Amniotic stem cell (primary cell): ENCODE measurements at places on chromosomes 1 and 21.

DNA sequence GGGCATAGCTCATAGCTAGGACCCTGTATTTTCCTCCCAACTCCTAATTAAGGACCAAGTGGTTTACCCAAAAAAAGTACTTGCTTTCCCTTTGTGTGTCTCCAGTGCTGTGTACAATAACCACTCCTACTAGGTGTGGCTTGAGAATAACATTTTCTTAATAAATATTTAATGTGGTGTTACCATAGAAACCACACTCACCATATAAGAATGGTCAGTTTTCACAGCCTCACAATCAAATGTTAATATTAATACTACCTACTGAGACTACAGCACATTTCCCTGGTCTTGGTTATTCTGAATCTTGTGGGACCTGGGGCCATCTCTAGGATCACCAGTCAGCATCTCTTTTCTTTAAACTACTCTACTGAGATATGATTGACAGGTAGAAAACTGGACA lies 83.5 kb upstream of the BCAR3 start:
- DNase-seq, result no peak

DNA sequence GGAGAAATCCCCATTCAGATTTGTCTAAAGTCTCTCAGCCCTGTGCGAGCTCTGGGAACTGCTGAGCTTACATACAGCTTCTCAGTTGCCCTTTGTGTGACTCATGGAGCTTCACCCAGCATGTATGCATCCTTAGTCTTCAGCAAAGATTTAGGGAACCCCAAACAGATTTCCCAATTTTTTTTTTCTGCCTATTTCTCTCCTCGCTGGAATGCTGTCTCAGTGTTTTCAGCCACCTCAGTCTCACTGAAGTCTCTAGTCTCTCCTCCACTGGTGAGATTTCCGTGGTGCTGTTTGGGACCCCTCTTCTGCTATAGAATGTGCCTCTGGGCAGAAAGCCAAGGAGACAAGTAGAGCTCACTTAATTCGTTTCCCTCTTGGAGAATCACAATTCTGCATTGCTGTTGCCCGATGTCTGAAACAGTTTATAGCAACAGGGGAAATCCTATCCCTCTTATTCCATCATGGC lies 28.1 kb upstream of the TXLNA start:
- DNase-seq, result peak; percentile 32

DNA sequence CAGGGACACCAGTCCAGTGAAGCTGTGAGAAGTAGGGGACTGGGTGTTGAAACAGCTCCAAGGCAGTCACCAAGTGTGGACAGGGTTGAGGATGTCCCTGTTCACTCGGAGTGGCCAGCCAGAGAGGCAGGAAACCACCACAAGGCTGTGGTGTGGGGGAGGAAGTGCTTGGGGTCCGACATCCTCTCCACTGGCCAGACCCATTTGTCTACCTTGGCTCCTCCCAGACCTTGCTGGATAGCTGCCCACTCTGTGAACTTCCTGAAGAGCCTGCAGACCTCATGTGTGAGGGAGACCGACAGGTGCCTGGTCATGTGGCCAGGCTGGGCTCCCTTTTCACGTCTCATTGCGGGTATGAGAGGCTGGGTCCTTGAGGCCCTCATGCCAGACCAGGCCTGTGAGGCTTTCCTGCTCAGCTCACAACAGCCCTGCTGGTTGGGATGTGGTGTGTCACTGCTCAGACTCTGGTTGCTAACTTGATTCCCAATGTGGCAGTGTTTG lies 21.8 kb downstream of the CYP4B1 start:
- no peak for DNase-seq

DNA sequence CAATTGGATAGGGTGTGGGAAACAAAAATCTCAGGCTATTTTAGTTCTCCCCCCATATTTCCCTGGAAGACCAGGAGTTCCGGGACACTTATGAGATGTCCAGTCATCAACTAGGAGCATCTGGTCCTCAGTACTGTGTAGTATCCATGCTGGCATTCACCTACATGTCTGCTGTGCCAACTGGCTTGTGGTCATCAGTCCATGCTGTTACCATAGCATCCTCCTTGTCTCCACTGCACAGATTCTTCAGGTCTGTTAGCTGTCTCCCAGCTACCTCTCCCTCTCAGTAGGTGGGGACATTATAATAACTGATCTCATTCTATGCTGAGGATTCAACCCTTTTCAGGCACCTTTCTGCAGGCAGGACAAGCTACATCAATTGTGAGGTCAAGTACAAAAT lies 302.9 kb downstream of the BARHL2 start:
- DNase-seq, result no peak

DNA sequence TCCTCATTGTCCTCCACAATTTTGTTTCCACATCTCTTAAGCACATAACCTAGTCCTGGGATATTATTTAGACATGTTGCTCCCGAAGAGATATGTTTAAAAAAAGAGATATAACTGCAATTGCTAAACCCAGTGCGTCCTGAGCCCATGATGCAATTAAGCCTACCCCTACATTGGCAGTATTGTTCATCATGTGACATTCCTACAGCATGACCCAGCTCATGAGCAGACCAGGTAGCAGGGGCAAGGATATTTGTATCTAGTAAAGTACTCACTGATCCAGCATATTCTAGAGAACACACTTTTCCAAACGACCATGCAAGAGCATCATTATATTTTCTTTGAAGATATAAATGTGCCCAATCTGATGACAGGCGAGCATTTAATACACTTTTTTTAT lies 1.2 kb downstream of the ADAM30 start:
- DNase-seq, result no peak

DNA sequence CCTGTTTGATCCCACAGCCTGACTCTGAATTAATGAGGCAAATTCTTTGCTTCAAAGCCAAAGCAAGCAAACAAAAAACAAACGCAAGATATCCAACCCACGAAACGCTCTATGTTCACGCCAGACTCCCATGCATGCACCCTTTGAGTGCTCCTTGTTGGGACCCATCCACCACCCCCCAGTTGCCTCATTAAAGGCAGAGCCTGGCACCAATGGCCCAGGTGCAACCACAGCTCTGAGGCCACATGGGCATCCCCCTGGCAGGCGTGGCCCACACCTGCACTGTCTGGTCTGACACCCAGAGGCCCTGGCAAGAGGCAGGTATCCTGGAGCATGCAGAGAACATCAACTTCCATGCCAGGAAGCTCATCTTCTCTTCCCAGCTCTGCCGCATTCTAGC lies 1.1 kb upstream of the PADI4 start:
- no peak for DNase-seq

GRCh38 chr1:60679524-60680375 lies 402.6 kb upstream of the NFIA start:
- DNase-seq, result no peak

GRCh38 chr1:234532503-234532922 lies 53.5 kb upstream of the TARBP1 start:
- DNase-seq, result no peak

- DNase-seq, result no peak
Measured at GRCh38 chr21:42607102-42607501, 46.3 kb upstream of the PDE9A start.

DNA sequence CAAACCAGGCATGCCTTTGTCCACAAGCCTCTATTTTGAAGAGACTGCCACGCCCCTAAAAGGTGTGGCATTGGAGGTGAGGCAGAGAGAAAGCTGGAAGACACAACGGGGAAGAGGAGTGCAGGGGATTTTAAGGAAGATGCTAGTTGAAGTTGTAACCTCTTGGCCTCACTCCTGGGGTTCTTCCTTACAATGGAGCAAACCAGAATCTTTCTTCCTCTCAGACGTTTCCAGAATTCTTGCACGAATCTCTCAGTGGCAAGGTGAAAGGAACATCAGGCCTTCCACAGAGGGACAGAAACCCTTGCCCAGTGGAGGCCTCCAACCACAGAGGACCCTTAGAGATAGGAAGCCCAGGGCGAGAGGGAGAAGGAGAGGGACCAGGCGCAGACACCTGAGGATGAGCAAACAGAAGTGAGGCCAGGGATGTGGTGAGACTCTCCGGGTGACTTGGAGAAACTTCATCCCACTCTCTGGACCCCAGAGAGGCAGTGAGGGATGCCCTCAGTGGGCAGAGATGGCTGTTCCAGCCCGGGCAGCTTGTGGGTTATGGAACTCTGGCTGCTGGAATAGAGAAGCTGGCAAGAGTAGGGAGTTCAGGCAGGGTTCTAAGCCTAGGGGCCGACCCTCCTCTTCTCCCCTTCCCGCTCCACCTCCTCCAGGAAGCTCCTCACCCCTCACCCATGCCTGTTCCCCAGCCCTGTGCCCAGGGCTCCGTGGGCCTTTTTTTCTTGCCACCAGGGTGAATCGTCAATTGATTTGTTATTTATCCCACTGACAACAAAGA lies 136.8 kb upstream of the RUNX3 start:
- DNase-seq, result no peak

DNA sequence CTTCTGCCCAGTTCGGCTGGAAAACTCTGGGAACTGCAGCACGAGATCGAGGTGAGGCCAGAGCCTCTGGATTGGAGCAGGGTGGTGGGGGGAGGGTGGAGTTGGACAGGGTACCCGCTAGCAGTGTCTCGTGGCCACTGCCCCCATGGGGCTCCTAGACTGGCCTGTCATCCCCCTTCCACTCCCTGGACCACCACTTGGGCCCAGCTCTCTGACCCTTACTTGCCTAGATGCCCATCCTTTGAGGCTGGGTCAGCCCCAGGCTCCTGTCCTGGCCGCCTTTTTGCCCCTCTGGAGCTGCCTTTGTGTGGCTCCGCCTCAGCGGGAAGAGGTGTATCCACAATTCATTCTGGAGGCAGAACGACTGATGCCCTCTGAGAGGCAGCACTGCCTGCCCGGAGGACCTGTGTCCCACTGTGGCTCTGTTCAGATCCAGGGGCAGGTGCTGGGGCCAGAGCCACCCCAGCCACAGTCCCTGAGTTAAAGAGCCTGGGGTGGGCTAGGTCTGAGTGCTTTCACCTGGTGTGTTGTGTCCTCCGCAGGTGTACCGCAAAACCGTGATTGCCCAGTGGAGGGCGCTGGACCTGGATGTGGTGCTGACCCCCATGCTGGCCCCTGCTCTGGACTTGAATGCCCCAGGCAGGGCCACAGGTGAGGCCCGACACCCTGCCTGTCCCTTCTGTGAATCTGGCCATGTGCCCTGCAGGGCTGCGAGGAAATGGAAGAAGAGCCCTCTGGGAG lies 17.7 kb downstream of the FAAH start:
- no peak for DNase-seq

DNA sequence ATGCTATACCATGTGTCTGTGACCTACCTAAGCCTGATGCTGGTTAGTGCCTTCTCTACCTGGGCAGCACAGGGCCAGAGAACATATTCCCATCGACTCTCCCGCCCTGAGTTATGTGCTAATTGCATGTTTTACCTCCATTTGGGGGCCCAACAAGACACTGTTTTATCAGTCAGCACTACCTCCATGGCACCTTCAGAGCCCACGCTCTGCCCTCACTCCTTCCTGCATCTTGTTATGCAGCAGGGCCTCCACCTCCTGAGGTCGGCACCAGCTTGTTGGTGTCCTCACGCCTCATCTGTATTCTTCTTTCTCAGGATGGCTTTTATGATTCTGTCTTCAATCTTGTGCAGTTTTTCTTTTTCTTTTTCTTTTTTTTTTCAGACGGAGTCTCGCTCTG lies 11.9 kb downstream of the WNT9A start:
- DNase-seq, result no peak

- DNase-seq, result no peak
Measured at GRCh38 chr21:32240851-32241687, 37.8 kb downstream of the MIS18A start.

GRCh38 chr1:223849352-223850254 lies 3.9 kb upstream of the TP53BP2 start:
- DNase-seq, result no peak

GRCh38 chr1:35935442-35936388 lies 4.8 kb downstream of the AGO3 start:
- DNase-seq, result no peak

DNA sequence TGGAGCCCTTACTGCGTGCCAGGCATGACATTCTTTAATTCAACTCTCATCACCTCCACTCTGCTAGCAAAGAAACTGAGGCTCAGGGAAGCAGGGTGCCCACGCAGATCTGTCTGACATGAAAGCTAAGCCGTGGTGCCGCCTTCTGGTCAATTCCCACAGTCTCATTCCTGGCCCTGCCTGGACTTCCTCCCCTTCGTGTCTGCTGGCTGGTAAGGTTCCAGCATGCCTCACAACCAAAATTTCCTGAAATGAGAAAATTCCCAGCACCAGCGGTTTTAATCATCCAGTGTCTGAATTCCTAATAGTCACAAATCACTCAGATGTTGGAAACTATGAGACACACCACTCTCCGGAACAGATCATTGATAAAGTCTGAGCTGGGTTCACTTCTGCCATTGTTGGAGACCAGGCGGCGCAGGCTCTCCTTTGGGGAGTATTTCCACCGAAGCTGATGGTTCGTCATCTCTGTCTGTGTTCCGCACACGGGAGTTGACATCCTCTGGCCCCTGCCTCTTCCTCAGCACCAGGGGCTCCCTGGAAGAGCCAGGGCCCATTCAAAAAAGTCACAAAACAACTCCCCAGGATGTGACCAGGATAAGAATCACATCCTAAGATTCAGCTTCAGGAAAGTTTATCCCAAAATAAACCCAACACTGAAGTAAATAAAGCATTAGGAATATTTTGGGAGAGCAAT lies 167.7 kb downstream of the PLPP3 start:
- DNase-seq, result no peak

DNA sequence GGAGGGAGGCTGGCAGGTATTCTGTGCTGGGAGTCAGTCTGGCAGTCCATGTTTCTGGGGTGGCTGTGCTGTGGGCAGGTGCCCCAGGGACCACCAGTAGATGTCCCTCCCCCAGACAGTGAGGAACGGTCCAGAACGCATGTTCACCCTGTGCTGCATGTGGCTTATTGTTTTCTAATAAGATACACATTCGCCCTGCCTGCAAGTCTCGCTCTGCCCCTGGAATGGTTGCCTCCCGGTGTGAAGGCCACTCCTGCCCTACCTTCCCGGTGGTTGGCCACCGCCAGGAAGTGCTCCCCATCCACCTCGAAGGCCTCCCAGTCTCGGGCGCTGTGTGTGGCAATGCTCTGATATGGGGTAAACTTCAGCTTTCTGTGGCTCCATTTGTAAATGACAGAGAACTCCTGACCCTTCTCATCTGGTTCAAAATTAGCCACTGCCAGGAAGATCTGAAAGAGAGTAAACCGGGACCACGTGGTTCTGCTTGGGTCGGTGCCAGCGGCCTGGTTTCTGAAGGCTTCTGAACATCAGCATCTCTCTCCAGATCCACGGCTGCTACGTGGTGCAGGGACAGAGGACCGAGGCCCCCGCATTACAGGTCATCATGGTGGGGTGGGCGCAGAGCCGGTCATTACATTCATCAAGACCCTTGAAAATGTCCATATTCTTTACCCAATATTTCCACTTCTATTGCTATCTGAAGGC lies 14.5 kb downstream of the KRTAP10-1 start:
- DNase-seq, result no peak
